A673 (cell line): ENCODE measurements at places on chromosomes 11 and 22.

DNA sequence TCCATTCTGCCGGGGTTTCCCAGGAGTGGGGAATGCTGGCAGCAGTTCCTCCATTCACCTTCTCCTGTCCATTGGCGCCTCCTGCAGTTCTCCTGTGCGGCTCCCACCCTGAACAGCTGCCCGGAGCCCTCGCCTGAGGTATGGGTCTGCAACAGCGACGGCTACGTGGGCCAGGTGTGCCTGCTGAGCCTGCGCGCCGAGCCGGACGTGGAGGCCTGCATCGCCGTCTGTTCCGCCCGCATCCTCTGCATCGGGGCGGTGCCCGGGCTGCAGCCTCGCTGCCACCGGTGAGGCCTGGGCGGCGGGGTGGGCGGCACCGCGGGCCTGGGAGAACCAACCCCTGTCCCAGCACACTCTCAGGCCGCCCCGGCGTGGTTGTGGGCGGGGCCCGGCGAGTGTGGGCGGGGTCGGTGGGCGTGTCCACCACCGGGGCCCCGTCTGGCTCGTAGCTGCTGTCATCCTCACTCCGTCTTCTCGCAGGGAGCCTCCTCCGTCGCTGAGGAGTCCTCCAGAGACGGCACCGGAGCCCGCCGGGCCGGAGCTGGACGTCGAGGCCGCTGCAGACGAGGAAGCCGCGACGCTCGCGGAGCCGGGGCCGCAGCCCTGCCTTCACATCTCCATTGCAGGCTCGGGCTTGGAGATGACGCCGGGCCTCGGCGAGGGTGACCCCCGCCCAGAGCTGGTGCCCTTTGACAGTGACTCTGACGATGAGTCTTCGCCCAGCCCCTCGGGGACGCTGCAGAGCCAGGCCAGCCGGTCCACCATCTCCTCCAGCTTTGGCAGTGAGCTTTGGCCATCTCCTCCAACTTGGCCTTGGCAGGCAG is 14.0 kb upstream of the RELT start:
- no peaks in the 10 kb centered on the region for H3K27me3 ChIP-seq
- no peak overlapping the region for H3K27ac ChIP-seq
- DNase-seq = no peak

DNA sequence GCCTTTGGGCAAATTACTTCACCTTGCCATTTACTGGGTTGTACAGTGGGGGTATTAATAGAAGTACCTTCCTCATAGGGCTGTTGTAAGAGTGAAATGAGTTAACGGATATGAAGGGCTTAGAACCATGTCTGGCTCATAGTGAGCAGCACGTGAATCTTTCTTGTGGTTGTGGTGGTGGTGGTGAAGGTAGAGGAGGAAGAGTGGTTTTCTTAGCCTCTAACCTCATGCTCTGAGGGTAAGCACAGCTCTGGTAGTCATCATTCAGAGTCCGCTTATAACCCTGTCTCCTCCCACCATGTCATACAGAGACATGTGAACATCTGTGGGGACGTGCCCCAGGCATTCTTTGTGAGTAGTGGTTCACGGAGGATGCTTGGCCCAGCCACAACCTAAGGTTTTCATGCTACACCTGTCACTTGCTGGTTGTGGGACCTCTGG is 43.6 kb downstream of the TEAD1 start:
- H3K36me3 ChIP-seq = no peaks in the 10 kb centered on the region
- H3K27ac ChIP-seq = no peak overlapping the region
- no peaks in the 10 kb centered on the region for H3K27me3 ChIP-seq
- no peak overlapping the region for H3K4me3 ChIP-seq
- peaks cover 24% of the 10 kb centered on the region for H3K4me1 ChIP-seq

DNA sequence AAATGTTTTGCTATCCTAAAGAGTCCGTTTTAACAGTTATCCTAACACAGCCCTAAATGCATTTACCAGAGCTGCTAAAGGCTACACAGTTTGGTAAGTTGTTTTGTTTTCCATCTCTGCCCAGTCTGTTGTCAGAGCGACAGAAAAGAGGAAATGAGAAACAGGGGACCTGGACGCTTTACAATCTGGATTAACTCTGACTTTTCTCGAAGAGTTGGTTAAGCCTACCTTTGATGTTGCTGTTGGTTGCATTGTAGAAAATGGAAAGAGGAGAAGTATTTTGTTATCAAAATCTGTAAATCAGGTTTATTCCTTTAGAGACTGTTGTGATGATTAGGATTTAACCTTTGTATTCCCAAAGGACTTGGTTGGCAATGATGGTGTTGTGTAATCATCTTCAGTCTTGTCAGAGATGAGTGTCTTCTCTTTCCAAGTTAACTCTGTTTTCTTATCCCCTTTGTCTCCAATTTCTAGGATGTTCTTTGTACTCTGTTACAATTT is 481 bp downstream of the ANGPTL5 start:
- no peaks in the 10 kb centered on the region for H3K27me3 ChIP-seq
- no peak overlapping the region for H3K27ac ChIP-seq
- peak overlapping the region; percentile 82 for H3K4me3 ChIP-seq
- peak; percentile 41 for DNase-seq

DNA sequence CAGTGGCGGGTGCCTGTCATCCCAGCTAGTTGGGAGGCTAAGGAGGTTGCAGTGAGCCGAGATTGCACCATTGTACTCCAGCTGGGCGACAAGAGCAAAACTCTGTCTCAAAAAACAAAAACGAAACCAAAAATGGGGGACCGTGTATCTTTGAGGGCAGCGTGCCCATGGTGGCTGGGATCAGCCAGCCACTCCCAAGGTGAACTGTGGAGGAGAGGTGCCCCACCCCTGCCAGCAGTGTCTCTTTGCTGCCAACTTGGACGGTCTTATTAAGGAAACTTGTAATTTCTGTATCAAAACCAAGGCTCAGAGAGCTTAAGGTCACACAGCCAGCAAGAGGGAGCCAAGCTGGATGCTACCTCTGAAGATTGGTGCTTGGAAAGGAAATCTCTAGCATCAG is 147.7 kb downstream of the CACNA1I start:
- H3K36me3 ChIP-seq = no peaks in the 10 kb centered on the region
- no peaks in the 10 kb centered on the region for H3K4me1 ChIP-seq
- no peak overlapping the region for H3K4me3 ChIP-seq
- no peak for DNase-seq
- no peaks in the 10 kb centered on the region for H3K27me3 ChIP-seq

GRCh38 chr11:69674267-69674885 is 777 bp downstream of the LTO1 start:
- H3K4me3 ChIP-seq = peak overlapping the region; percentile 90
- peaks cover 44% of the 10 kb centered on the region for H3K4me1 ChIP-seq
- peaks cover 28% of the 10 kb centered on the region for H3K36me3 ChIP-seq
- no peaks in the 10 kb centered on the region for H3K27me3 ChIP-seq
- peak overlapping the region; percentile 79 for H3K27ac ChIP-seq
- DNase-seq = peak; percentile 77

GRCh38 chr22:25492841-25493734 is 71.4 kb upstream of the GRK3 start:
- no peaks in the 10 kb centered on the region for H3K36me3 ChIP-seq
- no peak overlapping the region for H3K4me3 ChIP-seq
- peaks cover 35% of the 10 kb centered on the region for H3K4me1 ChIP-seq
- DNase-seq = peak; percentile 78

DNA sequence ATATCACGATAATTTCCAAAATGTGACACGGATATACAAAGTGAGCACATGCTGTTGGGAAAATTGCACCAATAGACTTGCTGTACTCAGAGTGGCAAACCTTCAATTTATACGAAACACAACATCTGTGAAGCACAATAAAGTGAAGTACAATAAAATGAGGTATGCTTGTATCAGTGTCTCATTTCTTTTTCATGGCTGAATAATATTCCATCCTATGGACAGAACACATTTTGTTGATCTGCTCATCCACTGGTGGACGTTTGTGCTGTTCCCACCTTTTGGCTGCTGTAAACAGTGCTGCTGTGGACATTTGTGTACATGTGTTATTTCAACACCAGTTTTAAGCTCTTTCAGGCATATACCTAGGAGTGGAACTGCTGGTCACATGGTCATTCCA is 78.7 kb upstream of the CCND1 start:
- H3K4me3 ChIP-seq = no peak overlapping the region
- no peaks in the 10 kb centered on the region for H3K36me3 ChIP-seq
- no peaks in the 10 kb centered on the region for H3K4me1 ChIP-seq
- H3K27me3 ChIP-seq = no peaks in the 10 kb centered on the region
- no peak for DNase-seq

- no peak for DNase-seq
- H3K4me1 ChIP-seq = peaks cover 8% of the 10 kb centered on the region
- H3K36me3 ChIP-seq = no peaks in the 10 kb centered on the region
Measured at GRCh38 chr11:7514099-7514591, 346 bp downstream of the PPFIBP2 start.

DNA sequence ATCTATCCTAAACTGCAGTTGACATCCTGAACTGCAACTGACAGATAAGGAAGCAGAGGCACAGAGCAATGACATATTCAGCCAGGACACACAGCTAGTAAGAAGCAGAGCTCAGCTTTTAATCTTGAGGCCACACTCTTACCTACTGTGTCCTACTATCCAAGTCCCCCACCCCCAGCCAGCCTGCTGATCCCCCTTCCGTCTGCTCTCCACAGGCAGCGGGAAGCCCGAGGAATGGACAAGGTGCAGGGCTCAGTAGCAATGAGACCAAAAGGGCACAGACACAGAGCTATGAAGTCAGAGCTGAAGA is 4.3 kb downstream of the POLR3H start:
- DNase-seq = no peak
- H3K4me1 ChIP-seq = peaks cover 5% of the 10 kb centered on the region
- H3K27me3 ChIP-seq = no peaks in the 10 kb centered on the region
- peaks cover 35% of the 10 kb centered on the region for H3K36me3 ChIP-seq
- no peak overlapping the region for H3K27ac ChIP-seq

GRCh38 chr11:125036933-125037332 is 26.2 kb upstream of the SLC37A2 start:
- H3K36me3 ChIP-seq = no peaks in the 10 kb centered on the region
